ENCODE measurements at places on chromosomes 11 and 22.

DNA sequence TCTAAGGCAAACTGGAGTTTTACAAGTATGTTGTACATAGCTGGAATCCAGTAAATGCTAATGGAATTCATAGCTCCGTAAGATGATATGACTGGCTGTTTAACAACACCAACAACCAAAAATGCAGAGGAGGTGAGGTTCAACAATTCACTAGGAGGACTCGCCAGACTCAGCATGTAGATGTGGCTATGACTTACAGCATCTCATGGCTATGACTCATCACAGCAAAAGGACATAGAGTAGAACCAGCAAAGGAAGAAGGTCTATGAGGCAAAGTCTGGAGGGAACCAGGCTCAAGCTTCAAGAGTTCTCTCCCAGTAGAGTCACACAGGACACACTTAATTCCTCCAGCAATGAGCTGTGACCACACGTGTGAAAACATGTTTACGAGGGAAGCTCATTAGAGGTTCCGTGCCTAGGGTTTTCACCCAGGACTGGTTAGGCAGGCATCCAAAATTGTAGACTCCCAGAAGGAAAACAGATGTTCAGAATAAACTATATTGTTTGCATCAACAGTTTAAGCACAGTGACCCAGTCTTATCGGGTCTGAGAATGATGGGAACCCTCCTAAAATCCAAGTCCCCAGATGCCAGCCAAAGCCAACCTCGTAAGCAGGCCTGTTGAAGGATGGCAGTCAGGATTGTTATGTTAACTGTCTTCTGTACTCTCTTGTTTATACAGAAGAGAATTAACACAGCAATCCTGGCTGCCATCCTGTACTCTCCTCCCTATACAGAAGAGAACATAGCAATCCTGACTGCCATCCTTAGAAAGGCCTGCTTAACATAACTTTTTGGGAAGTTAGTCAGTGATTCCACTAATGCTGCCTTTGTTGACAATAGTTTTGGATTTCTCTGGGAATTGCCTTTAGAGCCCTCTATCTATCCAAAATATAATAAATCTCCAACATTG, 116.6 kb downstream of the LARGE1 start:
- DNase-seq, result no peak

DNA sequence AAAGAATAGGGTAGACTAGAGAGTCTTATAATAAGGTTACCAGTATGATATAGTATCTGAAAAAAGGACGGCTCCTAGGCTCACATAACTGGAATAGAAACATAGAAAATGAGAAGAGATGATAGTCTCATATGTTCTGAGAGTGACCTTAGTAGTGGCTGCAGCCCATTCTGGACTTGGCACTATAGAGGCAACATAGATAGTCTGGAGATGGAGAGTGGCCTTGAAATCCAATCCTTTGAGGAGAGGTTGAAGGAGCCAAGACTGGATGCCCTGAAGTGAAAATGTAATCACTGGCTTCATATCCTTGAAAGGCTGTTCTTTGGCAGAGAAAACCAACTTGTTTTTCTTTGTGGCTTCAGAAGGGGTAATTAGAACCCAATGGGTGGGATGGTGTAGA, 81.1 kb downstream of the STIM1 start:
- no peak for DNase-seq

GRCh38 chr11:122159173-122159721, 43.2 kb upstream of the BLID start:
- DNase-seq, result peak; percentile 26

- DNase-seq, result no peak
These were observed 706.0 kb downstream of the KCNA4 start for GRCh38 chr11:29310725-29311342.

- DNase-seq, result no peak
These were observed 15.1 kb downstream of the MTMR2 start for GRCh38 chr11:95908826-95909225.

- DNase-seq, result no peak
These were observed 48.4 kb upstream of the POLD3 start for GRCh38 chr11:74543991-74544390.

GRCh38 chr11:1750481-1750839, at the start of gene IFITM10:
Gene IFITM10 (minus strand): TSS chr11:1750595. CDS start chr11:1750442, 153 bp downstream.
- DNase-seq, result peak; percentile 75

- no peak for DNase-seq
These were observed 83.2 kb upstream of the POU2AF2 start for GRCh38 chr11:111162305-111162704.

DNA sequence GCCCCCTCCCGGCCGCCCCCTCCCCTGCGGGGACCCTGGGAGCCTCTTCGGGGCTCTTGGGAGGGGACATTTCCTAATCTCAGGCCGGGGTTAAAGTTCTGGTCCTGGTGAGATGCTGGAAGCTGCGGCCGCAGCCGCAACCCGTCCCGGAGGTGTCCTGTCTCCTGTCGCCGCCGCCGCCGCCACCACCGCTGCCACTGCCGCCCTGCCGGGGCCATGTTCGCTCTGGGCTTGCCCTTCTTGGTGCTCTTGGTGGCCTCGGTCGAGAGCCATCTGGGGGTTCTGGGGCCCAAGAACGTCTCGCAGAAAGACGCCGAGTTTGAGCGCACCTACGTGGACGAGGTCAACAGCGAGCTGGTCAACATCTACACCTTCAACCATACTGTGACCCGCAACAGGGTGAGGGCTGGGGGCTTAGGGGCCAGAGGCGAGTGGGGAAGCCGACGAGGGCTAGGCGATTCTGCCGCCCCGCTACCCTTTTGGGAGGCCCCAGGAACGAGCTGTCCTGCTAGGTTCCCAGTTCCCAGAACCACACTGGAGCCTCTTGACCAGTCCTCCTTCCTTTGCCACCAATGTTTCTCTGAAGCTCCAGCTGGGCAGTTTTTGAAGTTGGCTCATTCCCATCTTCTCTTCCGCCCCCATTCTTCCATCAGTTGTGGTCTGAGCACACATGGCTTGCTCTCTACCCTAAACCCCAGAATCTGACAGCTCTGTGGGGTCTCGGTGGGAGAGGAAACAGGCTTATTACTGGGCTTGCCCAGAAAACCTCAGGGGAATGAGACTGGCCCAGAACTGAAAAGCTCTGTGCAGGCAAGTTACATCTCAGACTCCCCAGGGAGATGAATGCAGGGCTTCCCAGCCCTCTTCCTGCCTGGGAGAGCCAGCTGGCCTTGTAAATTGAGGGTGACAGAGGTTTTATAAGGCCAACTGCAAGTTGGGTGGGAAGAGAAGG, 781 bp downstream of the SIDT2 start:
- no peak for DNase-seq

- no peak for DNase-seq
These were observed 68.7 kb downstream of the MN1 start for GRCh38 chr22:27732841-27733240.

- DNase-seq, result no peak
These were observed 210.6 kb downstream of the AASDHPPT start for GRCh38 chr11:106288057-106288456.

DNA sequence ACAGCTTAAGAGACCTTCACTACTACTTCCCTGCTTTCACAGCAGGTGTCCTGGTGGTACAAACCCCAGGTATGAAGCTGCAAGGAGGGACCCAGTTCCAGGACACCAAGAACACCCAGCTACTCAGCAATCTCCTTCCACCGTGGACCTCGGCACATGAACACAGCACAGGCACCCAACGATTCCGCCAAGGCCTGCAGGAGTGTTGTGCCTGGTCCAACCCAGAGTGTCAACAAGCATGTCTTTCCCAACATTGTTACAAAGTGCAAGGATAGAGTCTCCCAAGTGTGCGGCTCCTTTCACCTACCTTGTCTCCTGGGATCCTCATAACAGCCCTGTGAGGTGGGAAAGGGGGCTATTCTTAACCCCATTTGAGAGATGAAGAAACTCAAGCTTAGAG, 11.8 kb downstream of the PATZ1 start:
- no peak for DNase-seq

GRCh38 chr11:7448201-7448600, 37.1 kb upstream of the OLFML1 start:
- peak; percentile 42 for DNase-seq

DNA sequence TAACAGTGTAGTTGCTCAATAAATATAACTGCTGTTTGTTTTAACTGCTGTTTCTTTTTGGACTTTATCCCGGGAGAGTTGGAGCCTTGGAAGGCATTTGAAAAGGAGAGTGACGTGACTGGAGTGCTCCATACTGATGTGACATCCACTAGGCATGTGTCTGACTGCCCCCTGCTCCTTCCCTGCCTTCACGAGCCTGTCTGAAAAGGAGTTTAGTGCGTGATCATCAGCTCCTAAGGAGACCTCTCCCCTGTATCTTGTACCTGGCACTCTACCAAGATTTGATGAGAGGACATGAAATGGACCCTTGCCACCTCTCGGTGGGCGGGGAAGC, 22.9 kb downstream of the ZBTB16 start:
- no peak for DNase-seq

GRCh38 chr22:35313311-35314121, 13.8 kb downstream of the TOM1 start:
- DNase-seq, result no peak

- DNase-seq, result no peak
These were observed 48.4 kb upstream of the MUC15 start for GRCh38 chr11:26620282-26621045.

- no peak for DNase-seq
These were observed 113.8 kb downstream of the ATXN10 start for GRCh38 chr22:45785458-45785857.

DNA sequence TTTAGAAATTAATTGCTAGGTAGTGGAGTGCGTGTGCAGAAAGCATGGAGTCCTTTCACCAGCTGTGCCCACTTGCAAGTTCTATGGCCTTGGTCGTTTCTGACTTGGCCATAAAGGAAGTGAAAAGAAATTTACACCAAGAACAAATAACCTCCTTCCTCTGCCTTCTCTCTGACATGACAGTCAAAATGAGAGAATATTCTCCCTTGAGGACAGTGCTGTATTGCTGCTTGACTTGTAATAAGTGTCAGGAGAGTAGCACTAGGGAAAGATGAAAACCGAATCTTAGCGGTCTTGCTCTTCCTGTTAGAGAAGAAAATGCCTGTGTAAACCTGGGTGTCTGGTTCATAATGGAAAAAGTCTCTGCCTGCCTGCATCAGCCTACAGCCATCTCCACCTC, 333.1 kb upstream of the RAG2 start:
- no peak for DNase-seq

GRCh38 chr22:50184004-50184901, 1.5 kb upstream of the TRABD start:
- peak; percentile 55 for DNase-seq

DNA sequence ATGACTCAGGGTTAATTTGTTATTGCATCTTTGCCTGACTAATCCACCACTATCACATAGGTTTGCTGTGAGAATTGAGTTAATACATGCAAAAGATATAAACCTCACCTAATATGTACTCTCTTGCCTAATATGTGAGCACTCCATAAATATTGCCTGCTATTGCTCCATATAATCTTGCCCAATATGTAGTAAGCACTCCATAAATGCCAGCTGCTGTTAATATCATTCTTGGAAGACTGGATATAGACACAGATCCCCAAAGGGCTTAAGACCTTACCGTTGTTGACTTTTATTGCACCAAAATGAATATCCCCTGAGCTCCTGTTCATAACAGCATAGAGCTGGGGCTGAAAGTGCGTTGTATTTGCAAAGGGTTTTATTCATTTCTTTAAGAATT, 27.0 kb upstream of the LRRC55 start:
- no peak for DNase-seq

DNA sequence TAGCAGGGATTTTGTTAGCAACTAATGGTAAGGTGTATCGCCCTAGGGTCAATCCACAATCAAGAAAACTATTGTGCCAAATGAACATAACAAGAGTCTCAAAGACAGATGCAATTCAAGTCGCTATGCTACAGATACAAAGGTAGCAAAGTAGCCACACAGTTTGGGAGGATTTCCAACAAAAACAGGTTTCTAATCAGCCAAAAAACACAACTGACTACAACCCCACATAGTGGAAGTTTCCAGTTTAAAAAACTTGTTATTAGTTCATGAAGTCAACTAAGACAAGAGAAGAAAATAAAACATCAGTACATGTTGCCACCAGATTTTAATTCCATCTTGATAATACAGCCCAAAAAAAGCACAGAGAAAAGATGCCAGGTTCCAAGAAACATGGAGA, 38.0 kb downstream of the MYH9 start:
- no peak for DNase-seq

GRCh38 chr11:20158597-20159257, 1.5 kb downstream of the DBX1 start:
- peak; percentile 78 for DNase-seq

DNA sequence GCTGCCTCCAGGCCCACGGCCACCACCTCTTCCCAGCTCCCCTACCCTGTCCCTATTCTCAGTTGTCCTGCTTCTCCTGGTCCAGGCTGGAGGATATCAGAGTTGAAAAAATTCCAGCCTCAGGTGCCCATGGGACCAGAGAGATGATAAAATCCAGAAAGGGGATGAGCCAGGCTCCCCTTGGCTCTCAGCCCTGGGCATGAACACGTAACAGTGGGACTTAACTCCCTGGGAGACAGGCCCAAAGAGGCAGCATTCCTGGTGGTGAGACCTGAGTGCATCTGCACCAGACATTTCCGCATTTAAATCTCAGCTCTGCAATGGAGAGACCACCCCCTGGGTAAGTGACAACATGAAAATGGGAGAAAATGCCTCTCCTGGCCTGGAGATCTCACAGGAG, 10.4 kb upstream of the SLC39A13 start:
- DNase-seq, result no peak

- DNase-seq, result no peak
These were observed 2.7 kb downstream of the ZNF74 start for GRCh38 chr22:20396639-20397038.

- no peak for DNase-seq
These were observed 52.6 kb downstream of the ARHGAP42 start for GRCh38 chr11:100739666-100740065.

DNA sequence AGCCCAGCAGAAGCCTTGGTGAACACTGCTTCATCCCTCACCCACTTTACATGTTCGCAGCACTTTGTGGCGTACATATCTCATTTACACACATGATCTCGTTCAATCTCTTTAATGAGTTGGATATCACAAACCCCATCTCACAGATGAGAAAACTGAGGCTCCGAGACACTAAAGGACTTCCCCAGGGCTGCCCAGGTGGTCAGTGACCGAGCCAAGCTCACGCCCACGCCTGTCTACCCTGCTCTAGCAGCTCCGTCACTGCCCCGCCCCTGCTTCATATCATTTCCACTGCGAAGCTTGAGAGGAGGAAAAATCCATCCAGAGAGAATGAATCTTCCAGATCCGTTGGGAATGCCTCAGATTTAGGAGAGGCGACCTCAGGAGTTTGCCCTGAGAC, 11.8 kb upstream of the DSCAML1 start:
- no peak for DNase-seq

DNA sequence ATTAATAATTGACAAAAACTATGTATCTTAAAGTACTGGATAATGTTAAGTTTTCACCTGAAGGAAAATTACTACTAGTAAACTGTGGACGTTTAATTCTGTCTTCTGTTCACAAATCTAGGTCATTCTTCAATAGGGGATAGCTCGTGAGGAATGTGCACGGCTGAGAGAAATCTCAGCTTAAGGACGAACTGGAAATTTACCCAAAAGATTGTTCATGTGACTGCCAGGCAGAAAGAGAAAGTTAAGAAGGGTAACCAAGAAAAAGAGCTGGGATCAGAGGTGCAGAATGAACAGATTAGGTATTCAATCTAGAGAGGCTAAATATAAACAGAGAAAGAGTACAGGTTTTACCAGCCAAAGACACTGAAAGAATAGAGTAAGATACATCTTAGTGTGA, 245.3 kb downstream of the CASP12 start:
- no peak for DNase-seq

GRCh38 chr11:12704049-12704448, 29.8 kb downstream of the TEAD1 start:
- no peak for DNase-seq
